RCC 7860 (cell line): ENCODE measurements at places on chromosomes 7 and 10.

- no peak for DNase-seq
These were observed 406.1 kb downstream of the GATA3 start for GRCh38 chr10:8460626-8461025.

DNA sequence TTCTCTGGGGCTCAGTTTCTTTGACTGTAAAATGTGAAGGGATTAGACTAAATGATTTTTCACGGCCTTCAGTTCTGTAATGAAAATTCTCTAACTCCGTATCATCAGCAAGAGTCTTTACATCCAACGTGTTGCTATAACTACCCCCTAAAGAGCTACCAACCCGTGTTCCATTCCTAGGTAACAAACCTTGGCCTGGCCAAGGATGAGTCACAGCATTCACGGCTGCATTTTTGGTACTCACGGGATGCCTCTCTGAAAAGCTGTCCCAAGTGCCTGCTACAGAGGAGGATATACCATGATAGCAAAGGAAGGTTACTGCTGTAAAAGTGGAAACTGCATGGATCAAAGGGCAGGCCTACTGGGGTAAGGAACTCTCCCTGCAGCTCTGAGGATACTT lies 5.9 kb downstream of the LRRC4 start:
- DNase-seq, result peak; percentile 40

DNA sequence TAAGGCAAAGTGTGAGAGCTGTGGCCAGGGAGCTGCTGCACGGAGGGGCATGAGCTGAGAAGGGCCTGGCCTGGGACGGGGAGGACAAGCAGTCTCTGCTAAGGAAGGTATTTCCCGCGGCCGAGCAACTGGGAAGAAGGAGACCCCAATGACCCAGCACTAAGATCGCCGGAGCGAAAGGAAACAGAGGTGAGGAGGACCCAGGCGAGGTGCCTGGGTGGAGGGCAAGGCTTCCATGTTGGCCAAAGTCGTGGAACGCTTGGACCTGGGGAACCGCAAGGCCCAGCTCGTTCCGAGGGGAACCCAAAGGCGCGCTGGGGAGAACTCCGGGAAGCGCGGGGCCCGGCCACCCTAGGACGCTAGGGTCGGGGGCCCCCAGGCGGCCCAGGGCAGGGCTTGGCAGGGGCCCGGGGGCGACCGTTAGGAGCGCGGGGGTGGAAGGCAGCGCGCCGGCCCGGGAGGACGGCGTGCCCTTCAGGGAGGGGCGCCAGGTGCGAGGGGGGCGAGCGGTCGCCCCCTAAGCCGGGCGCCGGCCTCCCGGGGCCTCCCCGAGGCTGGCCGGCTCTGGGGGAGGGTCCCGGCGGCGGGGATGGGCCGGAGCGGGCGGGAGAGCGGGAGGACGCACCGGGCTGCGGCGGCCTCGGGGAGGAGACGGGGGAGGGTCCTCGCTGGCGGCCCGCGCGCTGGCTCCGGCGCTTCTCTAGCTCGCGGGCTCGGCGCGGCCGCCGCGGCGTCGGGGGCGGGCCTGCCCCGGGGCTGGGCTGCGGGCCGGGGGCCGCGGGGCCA lies 545 bp downstream of the GIGYF1 start:
- DNase-seq, result no peak

GRCh38 chr10:114577133-114577532 lies 80.9 kb downstream of the ABLIM1 start:
- DNase-seq, result peak; percentile 38

GRCh38 chr10:132338876-132339275 lies 6.9 kb downstream of the LRRC27 start:
- no peak for DNase-seq

GRCh38 chr10:55897490-55897921 lies 463.6 kb downstream of the ZWINT start:
- DNase-seq, result no peak

- no peak for DNase-seq
These were observed 437.9 kb downstream of the POM121L12 start for GRCh38 chr7:53473371-53473770.

- DNase-seq, result no peak
These were observed 64.0 kb downstream of the BBS9 start for GRCh38 chr7:33193308-33193864.

DNA sequence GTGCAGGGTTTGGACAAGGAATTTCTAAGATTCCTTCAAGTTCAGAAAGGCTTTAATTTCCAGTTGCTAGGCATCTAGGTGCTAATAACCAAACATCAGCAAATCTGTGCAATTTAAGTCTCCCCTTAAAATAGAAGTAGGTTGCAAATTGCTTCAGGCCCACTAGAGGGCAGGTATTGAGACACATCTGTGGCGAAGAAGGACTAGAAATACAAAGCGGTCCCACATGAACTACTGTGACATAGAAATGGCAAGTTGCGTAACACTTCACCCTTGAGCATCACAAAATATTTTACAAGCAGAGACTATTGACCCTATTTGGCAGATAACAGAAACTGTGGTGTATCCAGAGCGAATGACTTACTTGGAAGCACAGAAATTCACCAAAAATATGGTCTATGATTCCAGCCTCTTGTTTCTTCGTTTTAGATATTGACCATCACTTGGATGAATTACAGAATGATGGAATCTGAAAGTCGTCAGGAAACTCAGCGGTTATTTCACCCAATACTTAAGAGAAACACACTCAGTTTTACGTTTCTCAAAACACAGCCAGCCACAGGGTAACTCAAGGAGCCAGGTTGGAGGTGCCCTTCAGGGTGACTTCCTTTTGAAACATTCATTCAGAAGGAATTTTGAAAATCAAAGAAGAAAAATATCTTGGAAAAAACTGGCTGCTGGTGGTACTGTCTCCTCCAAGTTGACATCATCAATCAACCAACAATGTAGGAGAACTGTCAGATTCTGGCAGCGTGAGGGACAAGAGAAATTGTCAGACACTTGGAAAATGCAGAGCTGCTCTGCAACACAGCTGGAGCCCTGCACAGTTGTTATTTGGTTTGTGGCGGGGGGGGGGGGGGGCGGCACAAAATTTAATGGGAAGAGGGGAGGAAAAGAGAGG lies 256.3 kb upstream of the MINDY3 start:
- no peak for DNase-seq

DNA sequence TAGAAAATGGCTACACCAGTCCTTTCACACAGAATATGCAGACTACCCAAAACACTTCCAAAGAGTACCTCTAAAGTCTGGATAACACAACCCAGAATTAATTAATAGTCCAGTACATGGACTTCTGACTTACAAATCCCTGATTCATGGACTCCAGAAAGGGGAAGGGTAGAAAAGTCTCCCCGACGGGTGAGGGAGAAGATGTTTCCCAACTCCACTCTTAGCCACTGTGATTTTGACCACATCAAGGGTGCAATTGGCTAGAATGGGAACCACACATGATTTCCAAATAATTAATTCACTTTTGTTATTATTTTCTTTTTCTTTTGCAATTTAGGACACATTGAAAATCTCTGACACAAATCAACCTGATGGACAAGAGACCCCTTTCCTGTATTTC lies 1.4 kb downstream of the TMEM130 start:
- no peak for DNase-seq

- no peak for DNase-seq
These were observed 121.7 kb downstream of the SORCS3 start for GRCh38 chr10:104762793-104763192.
